ENCODE measurements at places on chromosomes 3 and 15.
A peak's percentile ranks its signal among the peaks of the same experiment; 100 is the strongest.

DNA sequence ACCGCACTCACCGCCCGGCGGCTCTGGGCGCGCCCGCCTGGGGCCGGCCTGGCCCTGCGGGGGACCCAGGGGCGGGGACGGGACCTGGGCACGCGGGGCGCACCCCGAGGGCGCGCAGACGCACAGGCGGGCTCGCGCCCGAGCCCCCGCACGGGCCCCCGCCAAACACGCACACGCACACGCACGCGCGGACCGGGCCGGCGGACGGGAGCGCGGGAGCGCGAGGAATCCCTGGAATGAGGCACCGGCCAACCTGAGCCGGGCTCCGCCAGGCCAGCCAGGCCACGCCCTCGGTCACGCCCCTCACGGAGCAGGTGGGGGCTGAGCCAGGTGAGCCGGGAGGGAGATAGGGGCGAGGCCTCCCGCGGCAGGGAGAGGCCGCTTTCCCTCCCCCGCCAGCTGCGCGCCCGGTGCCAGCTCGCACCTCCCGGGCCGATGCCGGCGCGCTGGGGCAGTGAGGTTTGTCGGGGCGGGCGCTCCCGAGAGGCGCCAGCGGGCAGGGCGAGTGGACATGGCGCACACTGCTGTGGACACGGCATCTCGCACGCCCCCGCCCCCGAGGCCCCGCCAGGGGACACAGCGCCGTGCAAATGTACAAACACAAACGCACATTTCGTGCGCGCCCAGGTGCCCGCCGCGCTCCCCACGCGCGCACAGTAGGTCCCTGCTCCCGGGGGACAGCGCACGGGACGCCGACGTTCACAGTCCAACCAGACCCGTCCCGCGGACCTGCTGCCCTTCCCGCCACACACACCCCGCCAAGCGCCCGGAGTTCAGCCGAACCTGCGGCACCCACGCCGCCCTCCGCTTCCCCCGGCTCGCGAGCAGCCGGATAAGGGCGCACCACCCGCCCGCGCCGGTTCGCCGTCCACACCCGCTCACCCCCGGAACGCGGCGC lies 75.9 kb upstream of the VGLL4 start:
- DNase-seq = peak; percentile 52

DNA sequence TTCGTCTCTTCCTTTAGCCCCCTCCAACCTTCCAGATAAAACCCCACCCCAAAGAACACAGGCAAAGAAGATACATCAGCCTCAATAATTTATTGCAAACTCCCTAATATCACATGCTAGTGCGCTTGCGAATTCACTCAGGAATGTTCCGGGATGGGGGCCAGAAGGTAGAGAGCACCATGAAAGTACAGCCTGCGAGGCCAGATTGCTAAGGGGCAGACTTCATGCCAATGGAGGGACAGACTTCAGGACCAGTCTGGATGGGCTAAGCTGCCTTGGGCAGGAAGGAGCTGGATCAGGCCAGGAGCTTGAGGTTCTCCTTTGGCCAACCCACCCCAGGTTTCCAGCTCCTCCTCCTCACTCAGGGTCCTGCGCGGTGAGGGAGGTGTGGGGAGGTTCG lies 13.4 kb downstream of the CIDEC start:
- DNase-seq = no peak

DNA sequence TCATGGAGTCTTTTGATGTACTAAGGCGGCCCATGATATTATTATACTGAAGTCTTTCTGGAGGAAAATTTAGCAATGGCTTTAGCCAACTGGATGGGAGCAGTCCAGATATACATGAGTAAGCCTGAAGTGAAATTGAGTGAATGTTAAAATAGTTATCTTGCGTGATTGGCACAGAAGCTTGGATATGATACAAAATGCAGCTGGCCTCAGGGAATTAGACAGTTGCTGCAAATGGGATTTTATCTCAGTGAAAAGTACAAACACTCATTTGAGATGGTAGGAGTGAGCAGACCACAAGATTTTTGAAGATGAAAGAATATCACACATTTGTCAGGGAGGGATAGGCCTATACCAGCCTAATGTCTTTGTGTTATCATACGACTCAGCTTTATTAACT lies 8.9 kb downstream of the LMOD3 start:
- no peak for DNase-seq

DNA sequence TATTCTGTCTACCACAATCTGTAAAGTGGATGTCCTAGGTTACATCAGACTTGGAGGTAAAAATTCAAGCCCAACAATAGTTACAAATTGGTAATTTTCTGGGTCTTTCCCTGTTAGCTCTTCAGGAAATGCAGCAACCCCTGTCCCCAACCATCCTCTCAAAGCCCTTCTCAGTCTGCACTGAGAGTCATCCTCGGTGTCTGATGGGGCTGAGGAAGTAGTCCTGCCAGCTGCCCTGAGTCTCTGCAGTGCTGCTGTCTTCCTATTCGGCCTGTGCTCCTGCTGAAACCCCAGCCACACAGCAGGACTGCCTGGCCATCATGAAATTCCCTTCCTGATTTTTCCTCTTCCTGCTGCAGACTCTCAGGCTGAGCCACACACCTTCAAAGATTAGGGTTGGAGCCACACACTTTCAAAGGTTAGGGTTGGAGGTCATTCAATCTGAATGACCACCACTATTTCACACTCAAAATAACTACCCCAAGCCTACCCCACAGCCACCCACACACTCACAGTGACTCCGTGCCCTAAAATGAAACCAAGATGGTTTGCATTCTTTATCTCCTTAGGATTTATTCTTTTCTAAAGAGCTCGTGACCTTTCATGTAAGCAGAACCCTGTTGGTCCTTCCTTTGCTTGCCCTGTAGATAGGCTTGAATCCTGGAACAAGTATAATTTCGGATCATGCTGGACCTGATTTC lies 17.6 kb downstream of the TRIM42 start:
- DNase-seq = no peak

DNA sequence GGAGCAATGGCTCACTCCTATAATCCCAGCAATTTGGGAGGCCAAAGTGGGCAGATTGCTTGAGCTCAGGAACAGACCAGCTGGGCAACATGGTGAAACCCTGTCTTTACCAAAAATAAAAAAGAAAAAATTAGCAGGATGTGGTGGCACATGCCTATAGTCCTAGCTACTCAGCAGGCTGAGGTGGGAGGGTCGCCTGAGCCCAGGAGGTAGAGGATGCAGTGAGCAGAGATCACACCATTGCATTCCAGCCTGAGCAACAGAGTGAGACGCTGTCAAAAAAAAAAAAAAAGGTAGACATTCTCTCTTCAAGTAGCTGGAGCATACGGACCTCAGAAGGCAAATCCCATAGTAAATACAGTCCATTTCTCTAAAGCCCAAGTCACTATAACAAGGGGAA lies 7.1 kb upstream of the C3orf80 start:
- DNase-seq = no peak

DNA sequence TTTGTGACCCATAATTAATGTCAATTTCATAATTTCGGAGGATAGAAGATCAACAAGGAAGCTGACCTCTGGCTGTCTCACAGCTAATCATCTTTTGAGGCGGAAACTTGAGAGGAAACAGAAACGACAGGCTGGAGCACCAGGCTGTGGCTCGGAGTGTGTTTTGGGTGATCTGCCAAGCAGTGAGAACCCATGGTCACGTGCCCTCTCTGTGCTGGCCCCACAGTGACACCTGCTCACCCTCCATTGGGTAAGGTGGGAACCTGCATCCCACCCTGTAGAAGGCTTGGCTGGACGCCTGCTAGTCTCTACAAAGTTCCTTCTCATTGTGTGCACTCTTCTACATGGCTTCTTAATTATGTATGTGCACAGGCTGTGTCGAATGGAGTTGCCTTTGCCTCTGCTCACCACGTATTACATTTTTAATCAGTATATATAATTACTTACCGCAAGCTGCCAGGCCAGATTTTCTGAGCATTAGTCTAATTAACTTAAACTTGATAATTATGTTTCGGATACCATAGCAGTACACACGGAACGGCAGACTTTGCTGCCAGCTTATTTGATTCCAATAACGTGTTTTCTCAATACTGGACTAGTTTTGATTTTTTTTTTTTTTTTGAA lies 719.4 kb upstream of the CFAP20DC start:
- no peak for DNase-seq

DNA sequence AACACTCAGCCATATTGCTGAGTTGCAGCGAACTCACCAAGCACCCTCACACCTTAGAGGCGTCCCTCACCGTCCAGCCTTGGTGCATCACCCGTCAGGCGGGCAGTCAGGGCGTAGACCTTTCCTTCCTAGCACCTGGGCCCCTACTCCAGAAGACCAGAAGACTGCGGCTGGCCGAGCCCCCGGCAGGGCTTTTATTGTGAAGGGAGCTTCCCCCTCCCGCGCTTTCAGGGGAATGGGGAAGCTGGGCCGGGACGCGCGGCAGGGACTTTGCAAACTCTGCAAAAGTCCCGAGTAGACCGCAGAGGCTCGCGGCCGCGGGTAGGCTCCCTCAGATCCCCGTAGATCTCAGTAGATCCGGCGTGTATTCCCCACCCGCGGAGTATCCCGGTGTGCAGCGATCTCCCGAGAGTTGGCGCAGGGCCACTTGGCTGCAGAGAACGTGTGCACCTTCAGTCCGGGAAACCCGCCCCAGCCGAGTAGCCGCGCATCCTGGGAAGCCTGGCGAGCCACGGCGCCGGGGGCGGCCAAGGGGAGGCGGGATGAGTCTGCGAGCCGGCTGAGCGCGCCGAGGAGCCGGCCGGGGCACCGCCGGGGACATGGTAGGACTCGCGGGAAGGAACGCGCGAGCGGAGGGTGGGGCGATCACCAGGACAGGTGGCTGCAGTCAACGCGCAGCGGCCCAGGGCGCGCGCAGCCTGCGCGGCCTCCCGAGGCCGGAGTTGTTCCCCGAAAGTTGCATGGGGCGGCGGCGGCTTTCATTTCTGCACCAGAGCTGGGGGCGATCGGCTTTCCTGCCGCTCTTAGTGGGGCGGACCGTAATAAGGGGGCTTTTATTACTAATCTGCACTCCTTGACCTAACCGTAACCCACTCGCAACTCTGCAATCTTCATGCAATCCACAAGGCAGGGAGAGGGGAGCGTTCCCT lies at the start of gene GASK1A:
Gene GASK1A, plus strand, starts transcription at position 268 of the 929 bp plus-strand sequence. Its CDS starts 332 bp downstream, at position 600.
- no peak for DNase-seq

DNA sequence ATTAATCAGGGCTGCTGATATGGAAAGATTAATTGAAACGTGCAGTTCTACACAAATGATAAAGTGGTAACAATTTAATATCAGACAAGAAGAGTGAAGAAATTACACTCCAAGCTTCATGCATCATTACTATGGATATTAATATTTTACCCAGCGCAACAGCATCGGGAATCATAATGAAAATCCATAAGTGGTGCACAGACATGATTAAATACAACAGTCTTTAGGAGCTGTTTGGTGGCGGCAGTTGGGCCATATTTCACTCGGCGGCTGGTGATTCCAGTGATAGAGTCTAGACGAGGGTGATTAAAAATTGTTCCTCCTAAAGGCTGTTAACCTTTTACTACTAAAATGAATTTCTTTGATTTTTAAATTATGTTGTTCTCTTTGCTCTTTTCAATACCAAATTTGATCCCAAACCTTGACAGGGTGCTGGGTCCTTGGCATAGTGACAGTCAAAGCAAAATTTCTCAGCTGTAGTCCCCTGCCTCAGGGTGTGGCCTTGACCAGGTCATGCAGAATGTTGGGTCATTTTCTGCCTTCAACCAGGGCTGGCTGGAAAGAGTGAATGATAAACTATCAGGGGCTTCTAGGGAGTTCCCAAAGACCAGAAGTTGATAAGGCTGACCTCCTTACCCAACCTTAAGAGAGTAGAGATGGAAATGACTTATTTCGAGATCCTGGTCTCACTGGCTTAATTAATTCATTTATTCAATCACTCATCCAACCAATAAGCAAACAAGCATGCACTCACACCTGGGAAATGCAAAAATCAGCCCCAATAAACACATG lies 392.0 kb downstream of the IL20RB start:
- DNase-seq = no peak

- DNase-seq = peak; percentile 39
Measured at GRCh38 chr15:77002954-77003912, 8.3 kb downstream of the PSTPIP1 start.

- no peak for DNase-seq
Measured at GRCh38 chr3:168338161-168338560, 242.4 kb upstream of the GOLIM4 start.

DNA sequence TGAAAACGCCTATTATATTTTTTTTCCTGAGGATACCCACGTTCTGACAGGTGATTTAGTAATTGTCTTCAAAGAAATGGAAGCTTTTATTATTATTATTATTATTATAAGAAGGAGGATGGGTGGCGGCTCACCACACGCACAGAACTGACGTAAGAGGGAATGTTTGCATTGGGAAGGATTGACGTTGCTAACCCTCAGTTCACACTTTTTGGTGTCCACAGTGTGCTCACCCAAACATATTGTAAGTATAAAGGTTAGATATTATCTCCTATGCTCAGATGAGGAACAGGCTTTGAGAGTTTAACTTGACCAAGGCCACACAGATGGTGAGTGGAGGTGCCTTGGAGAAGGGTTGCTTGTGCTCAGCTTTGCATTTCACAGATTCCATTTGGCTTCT lies 533.5 kb upstream of the TBL1XR1 start:
- no peak for DNase-seq

- DNase-seq = no peak
Measured at GRCh38 chr3:16449369-16449768, 64.1 kb downstream of the RFTN1 start.

DNA sequence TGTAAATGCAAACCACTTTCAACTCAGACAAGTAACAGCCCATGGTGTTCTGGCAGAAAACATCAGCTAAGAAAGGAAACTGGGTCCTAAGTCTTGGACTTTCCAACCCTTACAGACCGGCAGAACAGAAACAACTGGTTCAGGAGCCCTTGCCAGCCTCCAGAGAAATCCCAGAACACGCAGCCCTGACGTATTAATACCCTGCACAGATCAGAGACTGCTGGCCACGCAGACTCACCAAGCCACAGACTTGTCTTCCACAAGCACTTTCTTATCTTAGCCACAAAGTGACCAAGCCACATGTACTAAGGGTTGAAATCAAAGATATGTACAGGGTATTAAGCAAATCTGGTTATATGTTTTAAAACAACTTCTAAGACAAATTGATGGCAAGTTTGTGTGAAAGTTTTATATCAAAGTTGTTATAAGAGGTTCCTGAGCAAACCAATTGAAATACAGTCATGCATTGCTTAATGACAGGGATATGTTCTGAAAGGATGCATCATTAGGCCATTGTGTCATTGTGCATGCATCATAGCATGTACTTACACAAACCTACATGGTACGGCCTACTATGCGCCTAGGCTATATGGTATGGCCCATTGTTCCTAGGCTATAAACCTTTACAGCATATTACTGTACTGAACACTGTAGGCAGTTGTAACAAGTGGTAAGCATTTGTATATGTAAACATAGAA lies 36.8 kb downstream of the BTD start:
- no peak for DNase-seq

- DNase-seq = no peak
Measured at GRCh38 chr3:53802256-53802880, 43.9 kb downstream of the CHDH start.

GRCh38 chr3:115098354-115099073 lies 48.6 kb downstream of the ZBTB20 start:
- no peak for DNase-seq

DNA sequence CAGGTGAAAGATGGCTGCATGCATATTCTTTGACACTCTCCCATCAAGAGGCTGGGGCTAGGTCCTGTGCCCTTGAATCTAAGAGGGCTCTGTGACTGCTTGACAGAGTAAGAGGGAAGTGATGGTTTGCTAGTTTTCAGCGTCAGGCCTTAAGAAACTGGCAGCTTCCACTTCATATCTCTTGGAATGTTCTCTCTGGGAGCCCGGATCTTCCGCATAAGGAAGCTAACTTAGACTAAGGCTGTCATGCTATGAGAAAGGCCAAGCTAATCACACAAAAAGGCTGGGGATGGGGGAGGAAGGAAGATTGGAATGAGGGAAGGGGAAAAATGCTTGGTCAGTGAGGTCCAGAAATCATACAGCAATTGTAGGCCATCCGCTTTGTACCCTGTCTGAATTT lies 50.0 kb downstream of the MB21D2 start:
- DNase-seq = no peak

GRCh38 chr3:42072831-42073301 lies 18.3 kb upstream of the TRAK1 start:
- no peak for DNase-seq

Data from stimulated activated CD8-positive, alpha-beta memory T cell treated with anti-CD3 and anti-CD28 coated beads, Interleukin-7, amount 100 ng/mL, for 1 hour (primary cell).